Mesothelial cell of epicardium (in vitro differentiated cells): ENCODE measurements at places on chromosomes 12 and 14.
A peak's percentile ranks its signal among the peaks of the same experiment; 100 is the strongest.

DNA sequence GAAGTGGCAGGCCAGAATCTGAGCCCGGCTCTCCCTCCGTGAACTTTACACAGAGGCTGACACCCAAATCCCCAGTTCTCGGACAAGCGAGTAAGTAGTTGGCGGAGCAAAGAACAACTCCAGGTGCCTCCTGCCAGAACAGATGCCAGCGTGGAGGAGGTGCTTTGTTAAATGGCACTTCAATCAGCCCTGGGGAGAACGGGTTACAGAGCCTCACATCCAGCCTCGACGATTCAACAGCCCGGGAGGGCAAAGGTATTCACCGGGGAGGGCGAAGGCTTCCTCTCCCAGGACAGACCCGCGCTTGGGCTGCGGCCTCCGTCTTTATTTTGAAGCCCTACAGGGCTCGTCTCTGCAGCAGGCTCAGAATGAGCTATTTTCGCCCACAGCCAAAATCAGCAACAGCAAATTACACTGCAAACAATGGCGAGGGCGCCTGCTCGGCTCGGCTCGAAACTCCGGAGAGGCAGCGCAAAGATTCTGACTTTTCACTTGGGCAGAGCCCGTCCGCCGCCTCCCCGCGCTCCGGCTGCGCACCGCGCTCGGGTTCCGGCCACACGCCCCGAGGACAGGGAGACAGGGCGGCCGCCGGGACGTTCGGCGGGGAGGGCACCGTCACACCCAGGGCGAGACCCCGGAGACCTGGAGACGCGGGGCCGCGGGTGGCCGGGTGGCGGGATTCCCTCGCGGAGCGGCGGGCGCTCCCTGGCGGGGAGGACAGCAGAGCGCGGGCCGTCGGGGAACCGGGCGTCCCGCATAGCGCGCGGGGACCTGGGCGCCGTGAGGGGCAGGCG lies 811 bp downstream of the TMCC3 start:
- peaks cover 19% of the 10 kb centered on the region for H3K27me3 ChIP-seq
- DNase-seq: peak; percentile 72
- peaks cover 19% of the 10 kb centered on the region for H3K4me1 ChIP-seq
- H3K27ac ChIP-seq: peak overlapping the region; percentile 66
- H3K36me3 ChIP-seq: no peaks in the 10 kb centered on the region
- peak overlapping the region; percentile 85 for H3K4me3 ChIP-seq

GRCh38 chr14:53444677-53445312 lies 291.7 kb upstream of the DDHD1 start:
- no peaks in the 10 kb centered on the region for H3K27me3 ChIP-seq
- peaks cover 13% of the 10 kb centered on the region for H3K4me1 ChIP-seq
- H3K27ac ChIP-seq: no peak overlapping the region

GRCh38 chr12:98409548-98409947 lies 105.8 kb upstream of the TMPO start:
- no peaks in the 10 kb centered on the region for H3K36me3 ChIP-seq
- no peak overlapping the region for H3K4me3 ChIP-seq
- H3K27ac ChIP-seq: no peak overlapping the region
- no peaks in the 10 kb centered on the region for H3K27me3 ChIP-seq

DNA sequence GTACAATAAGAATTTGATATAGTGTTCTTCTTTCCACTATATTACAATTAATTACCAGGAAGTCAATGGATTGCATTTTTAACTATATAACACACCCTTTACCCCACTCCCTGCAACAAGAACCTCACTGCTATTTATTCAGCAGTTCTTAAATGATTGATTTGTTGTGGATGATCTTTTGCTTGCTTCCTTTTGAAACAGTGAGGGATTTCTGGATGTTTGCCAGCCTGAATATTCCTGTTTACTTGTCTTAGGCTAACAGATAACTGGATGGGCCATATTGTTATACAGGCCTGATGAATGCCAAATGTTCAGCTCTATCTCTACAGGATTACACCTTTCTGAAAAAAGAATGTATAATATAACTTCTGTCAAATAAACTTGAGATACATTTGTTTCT lies 497.6 kb downstream of the APAF1 start:
- no peak for DNase-seq
- no peaks in the 10 kb centered on the region for H3K36me3 ChIP-seq
- no peak overlapping the region for H3K27ac ChIP-seq

- peaks cover 27% of the 10 kb centered on the region for H3K4me1 ChIP-seq
- no peak for DNase-seq
- peak overlapping the region; percentile 24 for H3K4me3 ChIP-seq
- H3K36me3 ChIP-seq: no peaks in the 10 kb centered on the region
- H3K27ac ChIP-seq: no peak overlapping the region
- H3K27me3 ChIP-seq: peaks cover 22% of the 10 kb centered on the region
Observed at GRCh38 chr12:104604995-104605675, 148.4 kb downstream of the CHST11 start.

GRCh38 chr14:92099802-92100201 lies 6.6 kb downstream of the ATXN3 start:
- peaks cover 2% of the 10 kb centered on the region for H3K4me1 ChIP-seq
- no peak overlapping the region for H3K27ac ChIP-seq
- H3K36me3 ChIP-seq: peaks cover 5% of the 10 kb centered on the region
- no peaks in the 10 kb centered on the region for H3K27me3 ChIP-seq
- no peak overlapping the region for H3K4me3 ChIP-seq
- no peak for DNase-seq

- H3K4me1 ChIP-seq: peaks cover 5% of the 10 kb centered on the region
- no peak overlapping the region for H3K4me3 ChIP-seq
- no peaks in the 10 kb centered on the region for H3K27me3 ChIP-seq
- peak overlapping the region; percentile 57 for H3K27ac ChIP-seq
- no peak for DNase-seq
Observed at GRCh38 chr12:121214166-121214777, 4.3 kb downstream of the P2RX4 start.

- DNase-seq: no peak
- H3K36me3 ChIP-seq: no peaks in the 10 kb centered on the region
- H3K4me3 ChIP-seq: no peak overlapping the region
- peaks cover 73% of the 10 kb centered on the region for H3K27me3 ChIP-seq
Observed at GRCh38 chr12:132481345-132481744, 8.6 kb upstream of the FBRSL1 start.
